ENCODE measurements at places on chromosomes 11 and 22. TPM values are rescaled to one million over a fixed set of nuclear protein-coding genes. Genes with fewer than 3 reads are reported as not detected.

Gene SLC43A3
- total RNA-seq = 16.8 TPM

Gene UPK2
- total RNA-seq = not detected

DNA sequence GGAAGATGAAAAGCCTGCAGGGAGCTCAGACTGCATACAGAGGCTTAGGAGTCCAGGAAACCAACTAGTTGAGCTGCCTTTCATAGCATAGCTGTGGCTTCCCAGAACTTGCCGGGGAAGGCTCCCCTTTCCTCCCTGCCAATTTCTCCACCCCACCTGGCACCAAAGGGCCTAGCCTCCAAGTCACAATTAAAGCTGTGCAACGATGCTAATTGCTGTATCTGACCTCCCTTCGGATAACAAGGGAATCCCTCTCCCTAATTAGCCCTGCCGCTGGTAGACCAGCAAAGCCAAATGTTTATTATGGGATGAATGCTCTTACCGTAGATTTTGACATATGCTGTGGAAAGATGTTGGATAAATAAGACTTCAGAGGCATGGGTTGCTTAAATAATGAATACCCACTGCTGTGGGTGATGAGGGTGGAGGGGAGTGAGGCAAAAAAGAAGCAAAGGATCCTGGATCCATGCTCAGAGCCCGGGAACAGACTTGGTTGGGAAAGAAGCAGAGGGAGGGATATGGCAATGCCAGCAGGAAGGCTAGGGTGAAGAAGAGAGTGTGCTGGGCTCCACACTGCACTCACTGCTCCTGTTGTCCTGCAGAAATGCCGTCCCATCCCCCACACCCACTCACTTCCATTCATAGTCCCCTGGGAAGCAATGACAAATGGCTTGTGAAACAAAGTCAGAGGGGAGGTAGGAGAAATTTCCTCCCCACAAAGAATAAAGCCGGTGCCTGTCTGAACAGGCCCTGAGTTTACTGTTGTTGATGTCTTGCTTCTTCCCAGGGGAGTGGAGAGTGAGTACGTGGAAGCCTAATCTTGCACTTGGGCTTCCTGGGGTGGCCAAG lies 608.1 kb upstream of the CADM1 start:
- DNase-seq = no peak

DNA sequence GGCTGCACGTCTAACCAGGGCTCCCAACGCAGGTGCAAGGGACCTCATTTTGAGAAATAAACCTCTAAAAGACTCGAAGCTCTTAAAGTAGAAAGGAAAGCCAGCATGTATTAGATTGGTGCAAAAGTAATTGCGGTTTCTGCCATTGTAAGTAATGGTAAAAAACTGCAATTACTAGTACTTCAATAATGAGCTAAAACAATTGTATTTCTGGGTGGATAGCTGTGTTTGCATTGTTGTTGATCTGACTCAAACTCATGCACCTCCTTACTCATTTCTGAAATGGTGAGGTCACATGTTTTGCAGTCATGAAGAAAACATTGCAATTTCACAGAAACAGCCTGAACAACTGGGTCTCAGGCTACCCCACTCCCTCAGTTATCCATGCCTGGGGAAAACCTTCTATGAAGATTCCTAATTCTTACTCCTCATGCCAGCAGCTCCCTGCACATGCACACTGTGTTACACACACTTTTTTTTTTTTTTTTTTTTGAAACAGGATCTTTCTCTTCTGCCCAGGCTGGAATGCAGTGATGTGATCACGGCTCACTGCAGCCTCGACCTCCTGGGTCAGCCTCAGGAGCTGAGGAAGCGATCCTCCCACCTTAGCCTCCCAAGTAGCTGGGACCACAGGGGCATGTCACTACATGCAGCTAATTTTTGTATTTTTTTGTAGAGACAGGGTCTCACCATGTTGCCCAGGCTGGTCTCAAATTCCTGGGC lies 24.6 kb downstream of the VWCE start:
- DNase-seq = no peak

- DNase-seq = peak; percentile 13
Measured at GRCh38 chr11:110712659-110713448, 617 bp upstream of the ARHGAP20 start.

Gene C11orf97
- total RNA-seq = not detected

Gene UPK3A
- total RNA-seq = 3.9 TPM

- DNase-seq = no peak
Measured at GRCh38 chr11:57430952-57431351, 4.0 kb upstream of the SLC43A3 start.

- DNase-seq = no peak
Measured at GRCh38 chr22:43546186-43546585, 134.4 kb downstream of the MPPED1 start.

- no peak for DNase-seq
Measured at GRCh38 chr11:73872749-73873357, 3.8 kb downstream of the COA4 start.

Gene C22orf31
- not detected for total RNA-seq

DNA sequence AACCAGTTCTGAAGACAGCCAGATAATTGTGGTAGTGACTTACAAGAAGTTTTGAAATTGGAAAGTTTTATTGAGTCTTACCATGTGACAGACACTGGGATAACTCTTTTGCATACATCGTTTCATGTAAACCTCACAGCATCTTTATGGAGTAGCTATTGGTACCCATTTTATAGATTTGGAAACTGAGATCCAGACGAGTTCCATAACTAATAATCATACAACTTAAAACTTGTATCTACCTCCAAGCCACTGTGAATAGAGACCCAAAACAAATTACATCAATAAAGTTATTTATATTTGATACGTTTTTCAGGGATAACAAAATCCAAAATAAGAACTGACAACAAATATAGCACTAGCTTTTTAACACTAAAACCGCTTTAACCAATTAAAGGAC lies 35.7 kb upstream of the LDHA start:
- no peak for DNase-seq

DNA sequence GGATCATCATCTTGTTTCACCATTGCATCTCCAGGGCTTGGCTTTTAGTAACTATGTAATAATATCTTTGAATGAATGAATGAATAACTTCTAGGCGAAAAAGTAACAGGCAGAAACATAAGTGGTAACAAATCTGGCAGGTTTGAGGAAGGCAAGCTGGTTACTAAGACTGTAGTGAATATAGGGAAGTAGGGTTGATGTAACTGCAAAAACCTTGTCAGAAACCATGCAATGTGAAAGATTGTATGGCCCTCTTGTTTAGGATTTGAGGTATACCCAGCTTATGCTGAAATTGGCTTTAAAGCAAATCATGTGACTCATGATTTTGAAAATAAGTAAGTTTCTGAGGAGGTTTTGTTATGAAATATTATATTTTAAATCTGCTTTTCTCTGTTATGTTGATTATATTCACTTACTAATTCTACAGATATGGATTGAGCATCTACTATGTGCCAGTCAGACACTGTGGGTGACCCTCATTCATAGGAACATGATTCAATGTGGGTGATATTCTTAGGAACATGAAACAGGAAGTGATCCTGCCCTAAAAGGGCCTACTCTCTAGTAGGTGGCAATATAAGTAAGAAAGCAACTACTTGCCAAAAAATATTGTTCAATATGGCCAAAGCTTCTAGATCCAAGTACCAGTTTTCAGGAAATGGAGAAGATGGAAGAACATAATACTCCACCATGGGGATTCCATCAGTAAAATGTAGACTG lies 115.5 kb upstream of the CCDC90B start:
- no peak for DNase-seq

DNA sequence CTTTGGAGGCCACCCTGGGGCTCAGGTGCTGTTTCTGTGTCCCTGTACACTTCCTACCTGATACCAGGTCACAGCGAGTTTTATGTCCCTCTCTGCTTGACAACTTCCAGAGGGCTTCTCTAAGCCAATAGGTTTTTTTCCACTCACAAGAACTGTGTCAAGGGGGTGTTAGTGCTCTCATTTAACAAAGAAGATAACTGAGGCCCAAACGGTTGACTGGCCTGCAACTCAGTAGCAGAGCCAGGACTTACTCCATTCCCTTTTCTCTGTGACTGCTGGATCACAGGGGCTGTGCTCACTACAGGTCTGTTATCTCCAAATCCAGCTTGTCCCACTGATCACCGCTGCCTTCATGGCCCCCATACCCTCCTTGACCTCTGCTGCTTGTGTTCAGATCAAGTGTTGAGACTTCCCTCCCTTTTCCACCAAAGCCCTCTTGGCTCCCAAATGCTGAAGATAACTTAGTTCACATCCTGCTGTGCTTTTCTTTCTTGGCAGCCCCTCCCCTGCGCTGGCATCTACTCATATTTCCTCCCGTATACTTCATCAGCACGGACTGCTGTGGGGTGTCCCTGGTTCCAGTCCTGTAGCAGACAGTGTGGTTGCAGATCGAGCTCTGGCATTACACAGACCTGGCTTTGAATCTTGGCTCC lies 41.3 kb downstream of the POU2F3 start:
- DNase-seq = no peak

Gene SCUBE1
- 0.04 TPM for total RNA-seq

DNA sequence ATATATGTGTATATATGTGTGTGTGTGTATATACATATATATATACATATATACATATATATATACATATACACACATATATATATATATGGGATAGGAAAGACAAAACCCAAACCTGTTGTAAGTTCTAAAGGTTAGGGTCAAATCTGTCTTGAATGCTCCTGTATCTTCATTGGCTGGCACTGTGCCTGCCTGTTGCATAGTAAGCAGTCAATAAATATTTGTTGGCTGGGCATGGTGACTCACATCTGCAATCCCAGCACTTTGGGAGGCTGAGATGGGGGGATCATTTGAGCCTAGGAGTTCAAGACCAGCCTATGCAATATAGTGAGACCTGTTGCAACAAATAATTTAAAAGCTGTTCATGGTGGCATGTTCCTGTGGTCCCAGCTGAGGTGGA lies 205.4 kb downstream of the DBX1 start:
- DNase-seq = no peak

DNA sequence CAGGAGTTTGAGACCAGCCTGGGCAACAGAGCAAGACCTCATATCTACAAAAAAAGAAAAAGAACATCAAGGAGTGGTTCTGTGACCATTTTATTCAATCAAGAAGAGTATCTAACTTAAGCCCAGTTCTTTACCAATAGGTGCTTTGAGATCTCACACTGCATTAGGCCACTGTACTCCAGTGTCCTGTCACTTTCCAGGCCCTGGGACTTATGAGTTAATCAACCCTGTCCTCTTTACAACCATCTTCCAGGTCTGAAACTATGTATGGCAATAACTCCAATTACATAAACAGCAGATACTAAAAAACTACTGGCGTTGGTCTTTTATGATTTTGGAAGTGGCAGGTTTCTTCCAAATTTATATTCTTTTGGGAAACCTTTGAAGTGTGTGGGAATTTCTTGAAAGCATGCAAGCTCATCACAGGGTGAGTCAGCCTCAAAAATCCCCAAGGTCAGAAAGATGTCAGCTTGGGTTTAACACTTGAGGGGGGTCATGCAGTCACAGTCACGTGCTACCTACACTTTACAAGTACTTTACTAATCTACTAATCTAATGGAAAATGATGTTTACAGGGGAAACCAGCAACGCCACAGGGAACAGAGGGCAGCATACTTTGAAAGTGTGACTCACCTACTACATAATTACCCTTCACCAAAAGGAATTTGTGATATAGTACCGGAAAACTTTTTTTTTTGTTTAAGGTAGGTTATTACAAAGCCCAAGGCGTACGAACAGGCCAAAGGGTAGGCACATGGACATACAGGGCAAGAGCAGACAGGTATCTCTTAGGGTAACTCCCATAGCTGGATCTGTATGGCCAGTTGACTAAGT lies 15.6 kb downstream of the PISD start:
- no peak for DNase-seq
